ENCODE measurements at places on chromosomes 13 and 19. TPM values are rescaled to one million over a fixed set of nuclear protein-coding genes. Genes with fewer than 3 reads are reported as not detected.

Gene KLK12
- total RNA-seq: not detected

Gene EFNB2
- total RNA-seq: 8.4 TPM

Gene CFAP97D2
- not detected for total RNA-seq

Gene ZNF677
- 21.1 TPM for total RNA-seq

DNA sequence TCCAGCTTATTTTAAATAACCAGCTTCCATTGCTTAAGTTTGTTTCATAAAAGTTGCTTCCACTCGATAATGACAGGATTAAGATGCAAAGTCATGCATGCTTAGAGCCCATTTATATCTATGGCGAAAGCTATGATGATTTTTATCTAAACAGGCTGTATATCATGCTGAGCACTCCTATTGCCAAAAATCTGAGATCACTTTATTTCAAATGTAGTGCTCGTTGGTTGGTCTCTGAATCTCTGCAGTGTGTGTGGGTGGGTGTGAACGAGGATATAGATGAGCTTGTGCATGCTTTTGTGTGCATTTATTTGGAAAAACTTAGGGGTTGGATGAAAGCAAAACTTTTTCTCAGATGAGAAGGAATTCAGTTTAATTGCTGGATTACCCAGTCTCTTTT, 27.0 kb upstream of the ARGLU1 start:
- DNase-seq: no peak

- no peak for DNase-seq
Observed at GRCh38 chr13:38905081-38905480, 85.5 kb downstream of the STOML3 start.

- DNase-seq: no peak
Observed at GRCh38 chr13:60925686-60926085, 490.0 kb downstream of the PCDH20 start.

DNA sequence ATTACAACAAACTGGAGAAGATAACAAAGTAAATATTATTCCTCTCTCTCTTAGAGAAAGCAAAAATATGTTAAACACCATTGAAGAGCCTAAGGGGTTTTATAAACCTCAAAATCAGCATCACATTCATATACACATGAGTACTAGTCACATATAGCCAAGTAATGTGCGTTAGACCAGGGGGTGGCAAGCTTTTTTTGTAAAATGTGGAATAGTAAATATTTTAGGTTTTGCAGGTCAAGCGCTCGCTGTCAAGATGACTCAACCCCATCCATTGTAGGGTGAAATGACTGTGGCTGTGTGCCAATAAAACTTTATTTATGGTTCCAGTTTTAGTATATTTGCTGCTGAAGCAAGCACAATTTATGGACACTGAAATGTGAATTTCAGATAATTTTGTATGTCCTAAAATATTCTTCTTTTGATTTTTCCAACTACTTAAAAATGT, 21.7 kb downstream of the RFX2 start:
- DNase-seq: no peak

DNA sequence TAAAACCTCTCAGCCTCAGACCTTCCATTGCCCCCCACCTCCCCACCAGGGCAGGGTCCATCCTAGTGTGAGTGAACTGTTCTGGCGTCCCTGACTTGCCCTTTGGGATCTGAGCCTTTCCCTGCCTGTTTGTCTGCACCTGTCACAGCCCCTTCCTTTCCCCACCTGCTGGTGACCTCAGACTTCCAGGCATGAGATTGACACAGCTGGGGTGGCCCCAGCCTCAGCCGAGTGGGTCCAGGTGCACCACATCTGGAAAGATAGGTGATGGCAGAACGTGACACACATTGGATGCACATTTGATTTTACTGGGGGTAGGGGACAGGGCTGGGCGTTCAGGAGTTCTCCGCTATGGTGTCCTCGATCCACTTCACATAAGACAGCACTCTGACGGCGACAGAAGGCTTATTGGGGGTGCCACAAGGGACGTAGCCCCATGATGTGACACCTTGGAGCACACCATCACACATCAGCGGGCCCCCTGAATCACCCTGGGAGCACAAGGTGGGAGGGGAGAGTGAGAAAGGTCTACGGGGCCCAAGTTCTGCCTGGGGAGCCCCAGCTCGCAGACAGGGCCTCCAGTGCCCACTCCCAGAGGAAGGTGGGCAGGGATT, 4.6 kb downstream of the KLK1 start:
- DNase-seq: no peak

DNA sequence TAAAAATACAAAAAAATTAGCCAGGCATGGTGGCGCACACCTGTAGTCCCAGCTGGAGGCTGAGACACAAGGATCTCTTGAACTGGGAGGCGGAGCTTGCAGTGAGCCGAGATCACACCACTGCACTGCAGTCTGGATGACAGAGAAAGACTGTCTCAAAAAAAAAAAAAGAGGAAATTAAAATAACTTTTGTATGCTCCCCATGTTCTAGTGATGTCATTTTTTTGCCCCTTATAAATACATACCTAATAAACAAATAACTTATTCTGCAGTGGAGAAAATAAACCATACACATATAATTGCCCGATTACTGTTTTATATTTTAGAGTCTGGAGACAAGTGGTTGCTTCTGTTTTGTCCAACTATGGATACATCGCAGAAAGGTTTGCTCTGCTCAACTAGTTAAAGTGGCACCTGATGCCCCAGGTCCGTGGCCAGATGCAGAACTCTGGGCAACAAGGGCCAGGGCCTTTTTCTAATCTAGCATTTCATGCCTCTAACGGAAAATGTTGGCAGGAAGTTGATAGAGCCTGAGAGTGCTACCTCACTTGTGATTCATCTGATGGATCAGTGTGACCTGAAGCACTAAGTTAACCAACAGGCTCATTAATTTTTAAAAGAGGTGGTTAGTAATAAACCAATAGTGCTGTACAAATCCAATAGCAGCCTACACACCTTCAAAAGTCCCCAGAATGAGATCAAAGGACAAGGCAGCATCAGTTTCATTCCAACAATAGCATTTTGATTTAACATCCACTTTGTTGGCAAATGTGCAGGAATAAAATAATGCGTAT, 18.8 kb downstream of the UBE2L5 start:
- no peak for DNase-seq

- DNase-seq: no peak
Observed at GRCh38 chr13:93843082-93843481, 616.5 kb downstream of the GPC6 start.

GRCh38 chr19:14545716-14546082, 16.3 kb downstream of the TECR start:
- DNase-seq: no peak

DNA sequence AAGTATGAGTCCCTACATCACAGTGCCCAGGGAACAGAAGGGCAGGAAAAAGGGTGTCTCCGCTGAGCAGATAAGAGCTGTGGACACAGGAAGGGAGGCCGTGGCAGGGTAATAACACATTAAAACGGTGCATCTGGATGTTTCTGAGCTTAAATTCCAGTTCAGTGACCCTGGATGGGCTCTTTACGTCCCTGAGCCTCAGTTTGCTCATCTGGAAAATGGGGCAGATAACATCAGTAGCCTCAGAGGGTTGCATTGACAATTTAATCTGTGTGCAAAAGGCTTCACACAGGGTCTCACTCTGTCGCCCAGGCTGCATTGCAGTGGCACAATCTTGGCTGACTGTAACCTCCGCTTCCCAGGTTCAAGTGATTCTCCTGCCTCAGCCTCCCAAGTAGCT, 58.1 kb downstream of the CELF5 start:
- no peak for DNase-seq

DNA sequence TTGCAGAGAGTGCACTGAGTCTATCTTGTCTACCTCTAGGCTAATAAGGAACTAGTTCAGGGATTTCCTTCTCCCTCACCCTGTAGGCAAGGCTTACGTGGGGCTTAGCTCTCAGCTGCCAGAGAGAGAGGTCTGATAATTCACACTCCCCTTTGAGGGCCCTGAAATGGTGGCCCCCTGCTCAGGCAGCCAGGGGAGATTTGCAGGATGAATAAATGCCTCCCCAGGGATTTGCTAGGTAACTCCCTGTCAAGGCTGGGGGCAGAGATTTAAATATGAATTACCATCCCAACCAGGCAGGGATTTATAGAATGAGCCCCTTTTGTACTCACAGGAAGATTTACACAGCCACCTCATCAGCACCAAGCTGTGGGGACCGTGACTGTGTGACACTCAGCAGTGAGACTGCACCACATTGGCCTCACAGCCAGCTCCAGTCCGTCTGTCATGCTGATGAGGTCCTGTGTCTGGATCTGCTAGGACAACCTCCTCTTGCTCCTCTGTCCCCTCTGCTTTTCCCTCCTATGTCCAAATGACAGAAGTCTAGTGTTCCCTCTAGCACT, 73.4 kb downstream of the CBY2 start:
- DNase-seq: no peak

- DNase-seq: no peak
Observed at GRCh38 chr19:48168689-48169088, 1.5 kb downstream of the LIG1 start.

DNA sequence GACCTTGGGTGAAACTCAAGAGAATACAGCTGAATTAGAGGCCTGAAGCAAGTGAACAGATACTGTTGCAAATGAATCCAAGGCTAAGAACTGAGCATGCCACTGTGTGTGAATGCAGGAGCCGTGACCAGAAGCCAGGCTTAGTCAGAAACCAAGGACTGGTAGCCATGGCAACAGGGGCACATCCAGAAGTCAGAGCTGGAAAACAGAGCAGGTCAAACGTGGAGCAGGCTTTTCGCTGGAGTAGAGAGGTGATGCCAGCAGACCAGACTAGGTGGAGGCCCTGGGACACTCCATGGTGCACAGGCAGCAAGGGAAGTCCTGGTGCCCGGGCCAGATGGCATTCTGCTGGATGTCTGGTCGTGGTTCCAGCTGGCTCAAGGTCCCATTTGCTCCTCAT, 564.1 kb downstream of the PCDH9 start:
- DNase-seq: no peak

GRCh38 chr19:52748336-52748950, 13.6 kb upstream of the ZNF611 start:
- no peak for DNase-seq

All from Right ventricle myocardium superior (tissue), 1 donor.